CD4-positive, CD25-positive, alpha-beta regulatory T cell (primary cell): ENCODE measurements at places on chromosomes 5 and 9. TPM values are rescaled to one million over a fixed set of nuclear protein-coding genes. Genes with fewer than 3 reads are reported as not detected.

Gene RICTOR
- 15.2 TPM for polyA plus RNA-seq

Gene WNT8A
- not detected for polyA plus RNA-seq

Gene PLK2
- 1.8 TPM for polyA plus RNA-seq

Gene PCDHGB5
- 0.27 TPM for polyA plus RNA-seq

Gene PCDHA9
- polyA plus RNA-seq = not detected

Gene NCS1
- not detected for polyA plus RNA-seq

Gene PCDHB12
- polyA plus RNA-seq = not detected

Gene EXOSC2
- 30.0 TPM for polyA plus RNA-seq

Gene SH3RF2
- 0.52 TPM for polyA plus RNA-seq

Gene PCDHGB4
- not detected for polyA plus RNA-seq

Gene GRXCR2
- polyA plus RNA-seq = not detected

Gene OR13C4
- polyA plus RNA-seq = not detected

Gene GRIA1
- polyA plus RNA-seq = not detected

Gene HAND1
- not detected for polyA plus RNA-seq

Gene SH3PXD2B
- not detected for polyA plus RNA-seq

Gene UBLCP1
- 56.5 TPM for polyA plus RNA-seq

Gene WDR55
- 22.0 TPM for polyA plus RNA-seq

Gene DMAC1
- 93.4 TPM for polyA plus RNA-seq

Gene LECT2
- not detected for polyA plus RNA-seq

Gene PCDHGB7
- not detected for polyA plus RNA-seq

Gene CCL28
- 17.4 TPM for polyA plus RNA-seq

Gene PPP6C
- polyA plus RNA-seq = 60.0 TPM

Gene SCGB3A2
- not detected for polyA plus RNA-seq

Gene CXCL14
- not detected for polyA plus RNA-seq

Gene CSF1R
- 1.1 TPM for polyA plus RNA-seq

Gene SAXO1
- polyA plus RNA-seq = 0.10 TPM

Gene GFI1B
- polyA plus RNA-seq = not detected

Gene CBY3
- polyA plus RNA-seq = not detected

Gene ANKRD18B
- polyA plus RNA-seq = not detected

Gene PCDHA11
- polyA plus RNA-seq = not detected

Gene LVRN
- not detected for polyA plus RNA-seq

Gene WASHC1
- 1.2 TPM for polyA plus RNA-seq

Gene RGS14
- 40.1 TPM for polyA plus RNA-seq

Gene MZB1
- polyA plus RNA-seq = 0.47 TPM

Gene HBEGF
- not detected for polyA plus RNA-seq

Gene JMY
- polyA plus RNA-seq = 5.9 TPM

Gene IFNK
- not detected for polyA plus RNA-seq

Gene UAP1L1
- polyA plus RNA-seq = 3.6 TPM
